ENCODE measurements at places on chromosomes 2 and 18.

- no peak for DNase-seq
Observed at GRCh38 chr18:35063875-35064690, 22.9 kb downstream of the MAPRE2 start.

DNA sequence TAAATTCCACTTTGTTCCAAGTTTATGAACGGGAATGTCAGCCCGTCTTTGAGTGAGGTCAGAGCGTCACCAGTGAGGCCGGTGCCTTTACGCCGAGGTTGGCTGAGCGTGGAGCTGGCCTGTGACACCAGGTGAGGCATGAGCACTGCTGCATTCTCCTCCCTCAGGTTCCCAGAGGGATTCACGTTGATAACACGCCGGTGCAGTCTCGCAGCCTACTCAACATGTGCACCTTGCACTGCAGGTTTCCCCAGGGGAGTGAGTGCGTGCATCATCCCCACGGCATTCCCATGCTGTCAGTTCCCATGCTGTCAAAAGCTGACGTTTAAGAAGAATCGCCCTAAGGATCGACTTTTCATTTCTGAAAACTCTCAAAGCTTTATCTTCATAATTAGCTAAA, 213.3 kb downstream of the LDLRAD4 start:
- no peak for DNase-seq

DNA sequence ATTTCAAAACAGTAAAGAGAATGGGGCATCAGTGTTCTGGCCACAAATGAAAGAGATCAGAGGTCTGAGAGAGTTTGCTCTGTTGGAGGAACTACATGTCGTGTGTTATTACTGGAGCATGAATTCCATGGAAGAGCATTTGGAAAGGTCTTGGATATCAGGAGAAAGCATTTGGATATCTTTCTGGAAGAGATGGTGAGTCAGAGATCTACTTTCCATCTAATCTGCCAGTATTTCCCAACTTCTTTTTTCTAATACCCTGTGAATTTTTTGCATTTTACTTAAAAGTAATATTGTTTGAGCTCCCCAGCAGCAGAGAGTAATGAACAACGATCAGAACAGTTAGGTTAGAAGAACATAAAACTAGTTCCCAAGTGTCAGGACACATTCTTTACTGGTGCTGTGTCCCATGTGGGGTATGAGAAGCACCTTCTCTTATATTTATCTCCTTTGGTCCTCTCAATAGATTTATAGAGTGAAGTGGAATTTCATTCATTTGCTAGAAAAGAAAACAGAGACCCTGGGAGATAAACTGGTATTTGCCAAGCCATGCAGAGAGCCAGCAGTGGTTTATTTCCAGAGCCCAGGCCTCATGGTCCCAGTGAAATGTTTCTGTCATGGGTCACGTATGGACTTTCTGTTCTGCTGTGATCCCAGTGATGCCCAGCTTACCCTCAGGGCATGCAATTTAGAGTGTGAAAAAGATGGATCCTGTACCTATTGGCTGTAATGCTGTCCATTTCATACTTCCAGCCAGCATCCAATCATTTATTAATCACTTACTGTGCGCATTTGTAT, 130.8 kb upstream of the NT5C1B start:
- no peak for DNase-seq

- DNase-seq = no peak
Observed at GRCh38 chr2:61758159-61758558, 95.7 kb downstream of the FAM161A start.

DNA sequence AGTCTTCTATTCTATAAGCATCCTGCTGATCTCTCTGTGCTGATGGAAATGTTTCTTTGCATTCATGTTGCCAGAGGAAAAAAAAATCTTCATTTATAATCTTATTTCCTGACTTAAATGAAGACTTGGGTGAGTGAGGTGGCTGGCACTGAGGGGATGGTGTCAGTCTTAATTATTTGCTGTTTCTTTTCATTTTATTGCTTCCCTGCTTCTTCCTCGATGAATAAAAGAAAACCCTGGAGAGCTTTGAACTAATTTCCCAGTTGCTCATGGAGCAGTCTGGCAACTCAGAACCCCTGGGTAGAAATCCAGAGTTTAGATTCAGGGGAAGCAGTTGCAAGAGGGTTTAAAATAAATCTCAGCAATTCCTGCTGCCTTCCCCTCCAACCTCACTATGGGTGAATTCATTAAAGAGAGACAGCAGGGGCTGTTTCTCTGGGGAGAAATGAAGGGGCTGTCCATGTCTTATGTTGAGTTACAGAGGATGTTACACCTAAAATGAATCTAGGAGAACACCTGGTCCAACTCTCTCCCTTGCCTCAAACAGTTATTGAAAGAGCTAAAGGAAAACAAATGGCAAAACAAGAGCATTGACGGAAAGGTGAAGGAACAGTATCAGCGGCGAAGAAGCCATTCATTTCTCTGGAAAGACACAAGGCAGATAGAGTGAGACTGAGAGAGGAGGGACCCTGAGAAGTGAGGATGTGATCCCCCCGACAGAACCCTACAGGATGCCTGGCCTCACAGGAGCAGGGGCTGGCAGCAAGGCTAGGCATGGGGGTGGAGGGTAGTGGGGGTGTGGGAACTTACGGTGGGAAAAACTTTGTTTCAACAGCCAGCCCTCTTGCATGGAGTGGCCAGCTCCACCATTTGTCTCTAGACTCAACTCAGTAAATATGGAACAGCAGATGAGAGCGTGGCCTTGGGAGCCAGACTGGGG, 41.0 kb downstream of the SP110 start:
- DNase-seq = no peak

DNA sequence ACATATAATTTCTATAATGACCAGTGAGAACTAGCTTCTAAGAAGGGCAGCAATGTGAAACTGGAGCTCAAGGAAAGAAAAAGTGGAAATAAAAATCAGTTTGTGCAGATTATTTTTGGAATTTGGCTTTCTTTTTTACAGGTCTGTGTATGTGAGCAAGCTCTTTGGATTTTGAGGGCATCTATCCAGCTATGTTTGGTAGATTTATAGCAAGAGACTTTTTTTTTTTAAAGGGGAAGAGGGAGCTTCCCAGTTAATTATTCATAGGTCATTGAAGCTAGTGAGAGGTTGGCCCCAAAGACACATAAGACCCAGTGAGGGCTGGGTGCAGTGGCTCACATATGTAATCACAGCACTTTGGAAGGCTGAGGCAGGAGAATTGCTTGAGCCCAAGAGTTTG, 24.0 kb upstream of the COLEC12 start:
- DNase-seq = no peak

- DNase-seq = no peak
Observed at GRCh38 chr2:215540658-215541057, 104.8 kb upstream of the FN1 start.

- no peak for DNase-seq
Observed at GRCh38 chr2:227462972-227463931, 8.7 kb upstream of the AGFG1 start.

DNA sequence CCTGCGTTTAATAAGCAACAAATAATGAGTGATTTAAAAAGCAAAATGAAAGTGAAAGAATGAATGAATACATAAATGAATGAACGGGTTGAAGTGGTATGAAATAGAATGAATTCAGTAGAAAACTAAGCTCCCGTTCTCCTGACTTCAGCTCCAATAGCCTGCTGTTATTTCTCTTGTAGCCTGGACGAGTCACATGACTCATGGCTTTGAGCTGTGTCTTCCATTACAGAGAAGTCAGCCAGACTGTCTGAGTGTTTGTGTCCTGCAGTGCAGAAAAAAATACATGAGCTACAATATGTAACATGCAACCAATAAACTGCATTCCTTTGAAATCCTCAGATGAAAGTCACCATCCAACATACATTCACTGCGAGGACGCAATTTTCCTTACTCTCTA, 21.2 kb downstream of the SCG2 start:
- no peak for DNase-seq

- no peak for DNase-seq
Observed at GRCh38 chr2:121095257-121096080, 189.5 kb downstream of the TFCP2L1 start.

GRCh38 chr2:17083902-17084301, 418.3 kb upstream of the CYRIA start:
- no peak for DNase-seq
